ENCODE measurements at places on chromosomes 6 and 20. TPM values are rescaled to one million over a fixed set of nuclear protein-coding genes. Genes with fewer than 3 reads are reported as not detected.

SIRPB2 gene
- not detected for total RNA-seq

- DNase-seq, result no peak
- H3K27me3 ChIP-seq, result peaks cover 14% of the 10 kb centered on the region
- H3K36me3 ChIP-seq, result no peaks in the 10 kb centered on the region
- no peak overlapping the region for H3K27ac ChIP-seq
Observed at GRCh38 chr6:52603000-52603795, 26.3 kb upstream of the TRAM2 start.

GRCh38 chr6:90787446-90787845 lies 200.6 kb upstream of the MAP3K7 start:
- no peak overlapping the region for H3K27ac ChIP-seq
- H3K4me3 ChIP-seq, result no peak overlapping the region
- no peaks in the 10 kb centered on the region for H3K36me3 ChIP-seq
- no peaks in the 10 kb centered on the region for H3K4me1 ChIP-seq
- DNase-seq, result no peak
- H3K27me3 ChIP-seq, result peaks cover 3% of the 10 kb centered on the region

GRCh38 chr6:137926207-137926731 lies 59.2 kb downstream of the TNFAIP3 start:
- no peaks in the 10 kb centered on the region for H3K27me3 ChIP-seq
- H3K4me3 ChIP-seq, result no peak overlapping the region
- peaks cover 33% of the 10 kb centered on the region for H3K4me1 ChIP-seq
- peaks cover 3% of the 10 kb centered on the region for H3K36me3 ChIP-seq
- no peak overlapping the region for H3K27ac ChIP-seq
- DNase-seq, result no peak

DNA sequence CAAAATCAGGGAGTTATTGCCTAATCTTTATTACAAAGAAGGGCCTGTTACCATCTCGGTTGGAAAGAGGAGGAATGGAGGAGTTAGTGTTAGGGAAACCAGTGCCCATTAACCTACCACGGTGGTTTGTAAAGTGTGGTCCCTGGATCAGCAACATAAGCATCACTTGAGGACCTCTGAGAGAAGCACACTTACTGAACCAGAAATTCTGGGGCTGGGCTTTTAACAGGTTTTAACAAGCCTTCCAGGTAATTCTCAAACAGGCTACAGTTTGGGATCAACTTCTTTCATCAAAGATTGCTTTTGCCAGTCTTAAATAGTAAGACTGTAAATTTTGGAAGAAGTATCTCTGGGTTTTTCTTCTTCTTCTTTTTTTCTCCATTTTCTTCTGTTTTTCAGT lies 329.5 kb upstream of the JAG1 start:
- H3K4me1 ChIP-seq, result no peaks in the 10 kb centered on the region
- H3K27me3 ChIP-seq, result no peaks in the 10 kb centered on the region
- no peak overlapping the region for H3K27ac ChIP-seq
- no peak for DNase-seq
- H3K4me3 ChIP-seq, result no peak overlapping the region
- no peaks in the 10 kb centered on the region for H3K36me3 ChIP-seq

DNA sequence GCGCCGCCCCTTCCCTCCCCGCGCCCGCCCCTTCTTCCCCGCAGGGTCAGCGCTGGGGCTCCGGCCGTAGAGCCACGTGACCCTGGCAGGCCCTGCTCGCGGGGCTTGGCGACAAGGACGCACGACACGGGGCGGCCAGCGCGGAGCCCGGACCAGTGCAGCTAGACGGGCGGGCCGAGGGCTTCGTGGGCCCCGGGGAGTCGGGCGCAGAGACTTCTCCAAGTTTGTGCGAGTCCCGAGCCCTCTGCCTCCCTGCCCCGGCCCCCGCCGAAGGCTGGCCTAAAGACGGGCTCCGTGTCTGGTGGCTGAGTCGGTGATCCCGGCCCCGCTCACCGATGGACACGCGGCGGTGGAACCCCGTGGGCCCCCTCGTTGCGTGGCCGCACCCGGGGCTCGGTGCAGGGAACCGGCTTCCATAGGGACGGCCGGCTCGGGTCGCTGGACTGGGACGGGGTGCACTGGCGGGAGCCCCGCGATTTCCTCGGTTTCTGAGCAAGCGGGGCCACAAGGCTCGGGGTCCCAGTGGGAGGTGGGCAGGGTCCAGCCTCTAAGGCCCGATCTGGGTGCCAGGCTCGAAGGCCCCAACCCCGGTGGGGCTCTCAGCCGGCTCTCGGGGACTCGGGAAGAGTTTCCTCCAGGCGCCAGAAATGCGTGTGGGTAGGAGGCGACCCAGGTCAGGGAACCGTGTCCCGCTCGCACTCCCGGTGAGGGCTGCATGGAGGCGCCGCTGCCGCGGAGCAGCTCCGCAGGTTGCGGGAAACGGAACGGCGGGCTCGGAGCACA lies 452 bp upstream of the GATA5 start:
- no peaks in the 10 kb centered on the region for H3K36me3 ChIP-seq

BMP2 gene
- total RNA-seq, result not detected

GRCh38 chr6:45590696-45591184 lies 213.0 kb upstream of the SUPT3H start:
- no peaks in the 10 kb centered on the region for H3K27me3 ChIP-seq
- H3K27ac ChIP-seq, result peak overlapping the region; percentile 26
- peaks cover 16% of the 10 kb centered on the region for H3K36me3 ChIP-seq
- no peak overlapping the region for H3K4me3 ChIP-seq
- DNase-seq, result no peak

GRCh38 chr6:168331058-168331457 lies 11.5 kb upstream of the DACT2 start:
- no peak for DNase-seq
- H3K27me3 ChIP-seq, result peaks cover 17% of the 10 kb centered on the region
- H3K4me3 ChIP-seq, result no peak overlapping the region
- no peak overlapping the region for H3K27ac ChIP-seq
- H3K4me1 ChIP-seq, result no peaks in the 10 kb centered on the region
- no peaks in the 10 kb centered on the region for H3K36me3 ChIP-seq

- H3K27me3 ChIP-seq, result no peaks in the 10 kb centered on the region
- no peak overlapping the region for H3K4me3 ChIP-seq
- no peaks in the 10 kb centered on the region for H3K4me1 ChIP-seq
- H3K27ac ChIP-seq, result no peak overlapping the region
- peaks cover 42% of the 10 kb centered on the region for H3K36me3 ChIP-seq
Observed at GRCh38 chr20:49882171-49882970, 33.0 kb downstream of the SPATA2 start.

SLC2A10 gene
- total RNA-seq, result not detected

GRCh38 chr6:168686831-168687730 lies 246.1 kb downstream of the SMOC2 start:
- no peaks in the 10 kb centered on the region for H3K36me3 ChIP-seq
- H3K4me3 ChIP-seq, result no peak overlapping the region
- no peaks in the 10 kb centered on the region for H3K4me1 ChIP-seq
- H3K27me3 ChIP-seq, result peaks cover 2% of the 10 kb centered on the region
- no peak overlapping the region for H3K27ac ChIP-seq

Measured in activated CD4-positive, alpha-beta memory T cell treated with anti-CD3 and anti-CD28 coated beads, Interleukin-2, amount 10 ng/mL, durations not matched to agents 7 days and 5 days (primary cell).